ENCODE measurements at places on chromosomes 3 and 15.

GRCh38 chr3:143447491-143447890, 327.9 kb downstream of the CHST2 start:
- DNase-seq, result no peak

DNA sequence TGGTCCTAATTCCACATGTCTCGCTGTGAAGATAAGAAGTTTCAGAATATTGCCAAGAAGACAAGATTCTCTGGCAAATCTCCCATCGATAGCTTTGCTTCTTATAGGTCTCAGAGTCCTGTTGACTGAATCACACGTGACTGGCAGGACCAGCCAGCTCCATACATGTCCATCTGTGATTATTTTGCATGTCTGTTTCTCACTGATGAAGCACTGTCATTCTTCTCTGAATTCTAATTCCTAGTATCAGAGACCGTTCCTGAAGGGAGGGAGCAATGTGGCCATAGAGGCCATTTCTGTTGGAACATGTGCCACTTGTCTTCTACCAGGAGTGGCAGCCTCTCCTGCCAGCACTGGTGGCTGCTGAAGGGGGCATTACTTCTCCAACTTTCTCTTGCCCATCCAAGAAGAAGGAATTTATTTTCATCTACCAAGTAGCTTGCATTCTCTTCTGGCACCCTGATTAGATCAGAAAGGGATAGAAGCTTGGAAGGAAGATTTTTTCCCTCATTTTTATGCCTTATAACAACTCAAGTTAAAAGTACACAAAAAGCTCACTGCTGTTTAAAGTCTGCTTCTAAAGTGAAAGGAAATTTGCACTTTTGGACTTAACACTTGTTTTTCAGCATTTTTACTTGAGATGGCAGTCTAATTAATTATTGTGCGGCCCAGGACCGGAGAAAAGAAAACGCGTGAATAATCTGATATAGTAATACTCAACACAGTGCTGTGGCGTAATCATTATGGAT, 115.8 kb downstream of the IQCH start:
- DNase-seq, result no peak

- DNase-seq, result no peak
Measured at GRCh38 chr3:151305060-151305774, 11.4 kb downstream of the GPR87 start.

DNA sequence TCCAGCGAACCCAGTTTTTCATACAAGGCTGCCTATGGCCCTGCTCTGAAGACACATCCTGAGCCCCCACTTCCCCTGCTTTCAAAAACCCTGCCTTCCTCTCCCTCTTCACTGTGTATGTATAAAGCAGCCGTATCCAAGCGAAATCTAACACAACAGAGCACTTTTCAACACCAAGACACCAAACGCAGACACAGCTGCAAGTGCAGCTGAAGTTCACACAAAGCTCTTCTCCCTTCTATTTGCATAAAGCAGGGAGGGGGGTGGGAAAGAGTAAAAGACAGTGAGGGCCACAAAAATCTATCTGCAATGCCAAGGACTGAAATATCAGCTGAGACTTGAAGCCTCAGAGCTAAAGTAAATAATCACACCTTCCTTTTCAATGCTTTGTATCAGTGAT, 35.1 kb upstream of the CSPG5 start:
- DNase-seq, result no peak

DNA sequence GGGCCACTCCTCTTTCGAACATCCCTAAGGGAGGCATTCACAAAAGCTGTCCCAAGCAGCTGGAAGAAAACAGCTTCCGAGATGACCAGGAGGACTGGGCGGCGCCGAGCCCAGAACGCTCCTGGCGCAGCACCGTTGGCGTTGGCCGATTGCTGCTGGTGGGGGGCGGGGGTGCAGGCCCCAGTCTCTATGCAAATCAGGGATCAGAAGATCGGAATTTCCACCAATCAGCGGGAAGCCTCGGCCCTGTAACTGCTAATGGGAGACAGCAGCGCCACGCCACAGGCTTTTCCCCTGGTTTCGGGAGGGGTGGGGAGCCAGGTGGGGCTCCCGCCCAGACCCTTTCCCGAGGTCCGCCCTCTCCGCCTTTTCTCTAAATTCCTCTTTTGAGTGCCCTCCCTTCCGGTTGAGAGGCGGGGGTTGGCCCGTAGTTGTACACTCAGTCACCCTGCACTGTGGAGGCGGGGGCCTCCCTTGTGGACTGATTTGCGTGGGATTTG, 27.0 kb downstream of the HMCES start:
- DNase-seq, result peak; percentile 42

- no peak for DNase-seq
Measured at GRCh38 chr3:180250172-180250571, 213.4 kb upstream of the PEX5L start.

GRCh38 chr3:138688871-138689299, 80.3 kb downstream of the FAIM start:
- peak; percentile 32 for DNase-seq

DNA sequence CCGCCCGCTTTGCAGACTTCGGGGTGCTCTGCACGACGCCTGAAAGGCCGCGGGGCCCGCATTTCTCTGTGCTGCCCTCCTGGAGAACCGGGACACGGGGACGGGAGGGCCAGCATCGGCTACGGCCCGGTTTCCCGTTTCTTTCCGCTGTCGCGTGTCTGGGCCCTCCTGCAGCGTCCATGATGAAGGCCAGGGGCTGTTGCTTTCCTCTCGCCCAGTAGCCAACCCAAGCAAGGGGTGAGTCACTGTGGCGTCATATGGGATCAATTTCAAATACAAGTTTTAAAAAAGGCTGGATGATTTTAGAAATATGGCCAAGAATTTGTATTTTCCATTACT, 435 bp downstream of the SLC35G2 start:
- no peak for DNase-seq

DNA sequence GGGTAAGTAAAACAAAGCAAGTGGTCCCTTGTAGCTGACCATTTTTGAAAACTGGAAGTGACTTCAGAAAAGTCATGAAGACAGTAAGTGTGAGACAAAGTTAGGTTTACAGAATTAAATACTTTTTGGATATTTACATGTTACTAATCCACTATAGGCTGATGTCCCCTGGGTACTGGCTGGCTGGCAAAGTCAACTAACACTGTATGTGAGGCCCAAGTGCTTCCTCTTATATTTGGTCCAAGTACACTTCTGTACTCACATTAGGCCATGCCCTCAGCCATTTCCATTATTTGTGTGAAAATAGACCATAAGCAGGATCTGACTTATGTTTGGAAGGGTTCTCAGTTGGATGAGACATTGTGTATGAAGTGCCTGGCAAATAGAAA, 5.5 kb upstream of the LEKR1 start:
- DNase-seq, result peak; percentile 38

DNA sequence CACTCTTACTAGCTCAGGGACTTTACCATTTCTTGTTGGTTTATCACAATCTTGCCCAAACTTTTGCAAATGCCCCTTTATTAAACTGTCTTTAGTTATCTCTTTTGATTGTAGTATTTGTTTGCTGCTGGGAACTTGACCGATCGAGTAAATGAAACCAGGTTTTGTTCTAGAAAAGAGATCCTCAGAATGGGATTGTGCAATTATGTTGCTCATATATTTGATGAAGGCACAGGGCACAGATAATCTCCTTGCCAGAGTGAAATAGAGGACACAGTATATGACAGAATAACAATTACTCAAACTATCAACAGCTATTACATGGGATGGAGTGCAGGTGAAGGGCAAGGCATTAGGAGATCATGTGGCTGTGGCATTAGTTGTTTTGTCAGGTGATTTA, 216.6 kb upstream of the RASGRP1 start:
- DNase-seq, result no peak

DNA sequence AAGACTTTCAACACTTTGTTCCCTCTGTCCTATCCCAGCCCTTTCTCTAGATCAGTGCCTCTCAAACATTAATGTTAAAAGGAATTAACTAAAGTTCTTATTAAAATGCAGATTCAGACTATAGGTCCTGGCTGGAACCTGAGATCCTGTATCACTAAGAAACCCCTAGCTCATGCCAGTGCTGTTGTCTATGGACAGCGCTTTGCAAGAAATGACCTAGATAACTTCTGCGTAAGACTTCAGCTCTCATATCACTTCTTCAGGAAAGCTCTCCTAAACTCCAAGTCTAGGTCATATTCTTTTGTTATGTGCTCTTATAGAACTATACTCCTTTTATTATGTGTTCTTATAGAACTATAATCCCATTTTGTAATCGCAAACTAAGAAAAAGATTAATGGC, 67.8 kb upstream of the CDIN1 start:
- no peak for DNase-seq

- no peak for DNase-seq
Measured at GRCh38 chr3:147141516-147142288, 264.6 kb downstream of the ZIC4 start.

GRCh38 chr15:74053941-74054529, 28.3 kb downstream of the GOLGA6A start:
- DNase-seq, result peak; percentile 60

DNA sequence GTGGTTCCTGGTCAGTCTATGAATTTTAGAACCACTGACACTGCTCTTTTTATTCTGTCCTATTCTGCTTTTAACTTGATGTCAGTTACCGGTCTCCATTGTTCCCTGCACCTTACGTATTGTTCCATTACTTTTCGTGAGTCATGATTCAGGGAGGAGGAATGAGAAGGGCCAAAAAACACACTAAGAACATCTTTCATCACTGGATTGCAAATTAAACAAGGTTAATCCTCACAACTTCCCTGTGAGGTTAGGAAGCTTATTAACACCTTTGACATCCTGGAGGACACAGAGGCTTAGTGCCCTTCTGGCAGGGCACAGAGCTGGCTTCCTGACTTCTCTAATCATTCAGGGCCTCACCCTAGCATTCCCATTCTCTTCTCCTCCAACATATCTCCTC, 227.6 kb upstream of the SATB1 start:
- DNase-seq, result no peak

DNA sequence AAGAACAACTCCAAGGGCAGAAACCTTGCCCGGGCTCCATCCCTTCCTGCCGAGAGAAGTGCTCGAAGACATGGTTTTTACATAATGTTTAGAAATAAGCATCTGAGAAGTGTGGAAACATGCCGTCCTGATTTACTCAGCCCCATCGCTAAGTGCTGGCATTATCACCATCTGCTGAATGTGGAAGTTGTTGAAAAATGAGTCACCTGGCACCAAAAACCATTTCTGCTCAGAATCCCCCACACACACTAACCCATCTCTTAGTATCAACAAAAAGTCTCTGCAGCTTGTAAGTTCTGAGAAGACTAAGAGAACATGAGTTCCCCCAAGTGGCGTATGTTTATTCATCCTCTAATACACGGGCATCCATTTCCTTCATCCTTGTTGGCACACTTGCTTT, 51.0 kb upstream of the ARL8B start:
- no peak for DNase-seq

DNA sequence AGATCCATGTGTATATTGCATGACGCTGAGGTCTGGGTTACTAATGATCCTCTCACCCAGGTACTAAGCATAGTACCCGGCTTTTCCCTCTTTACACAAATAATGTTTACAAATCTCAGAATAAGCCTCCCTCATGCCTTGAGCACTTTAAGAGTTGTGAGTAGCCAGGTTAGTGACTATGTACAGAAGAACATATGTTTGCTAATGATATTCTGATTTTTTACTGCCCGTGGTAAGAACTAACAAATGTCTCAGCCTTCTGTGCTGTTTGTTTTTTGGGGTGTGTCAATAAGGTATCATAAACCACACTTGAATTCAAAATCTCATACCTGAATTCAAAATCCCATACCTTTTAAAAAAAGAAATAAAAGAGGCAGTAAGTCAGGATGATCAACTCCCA, 59.5 kb downstream of the ABCC5 start:
- no peak for DNase-seq

GRCh38 chr3:133850034-133850433, 44.4 kb downstream of the SRPRB start:
- DNase-seq, result peak; percentile 51

GRCh38 chr3:13662238-13662847, 113.4 kb downstream of the FBLN2 start:
- no peak for DNase-seq

- DNase-seq, result no peak
Measured at GRCh38 chr3:182906036-182906435, 74.3 kb downstream of the DCUN1D1 start.

- no peak for DNase-seq
Measured at GRCh38 chr3:72044231-72044855, 259.4 kb upstream of the PROK2 start.

DNA sequence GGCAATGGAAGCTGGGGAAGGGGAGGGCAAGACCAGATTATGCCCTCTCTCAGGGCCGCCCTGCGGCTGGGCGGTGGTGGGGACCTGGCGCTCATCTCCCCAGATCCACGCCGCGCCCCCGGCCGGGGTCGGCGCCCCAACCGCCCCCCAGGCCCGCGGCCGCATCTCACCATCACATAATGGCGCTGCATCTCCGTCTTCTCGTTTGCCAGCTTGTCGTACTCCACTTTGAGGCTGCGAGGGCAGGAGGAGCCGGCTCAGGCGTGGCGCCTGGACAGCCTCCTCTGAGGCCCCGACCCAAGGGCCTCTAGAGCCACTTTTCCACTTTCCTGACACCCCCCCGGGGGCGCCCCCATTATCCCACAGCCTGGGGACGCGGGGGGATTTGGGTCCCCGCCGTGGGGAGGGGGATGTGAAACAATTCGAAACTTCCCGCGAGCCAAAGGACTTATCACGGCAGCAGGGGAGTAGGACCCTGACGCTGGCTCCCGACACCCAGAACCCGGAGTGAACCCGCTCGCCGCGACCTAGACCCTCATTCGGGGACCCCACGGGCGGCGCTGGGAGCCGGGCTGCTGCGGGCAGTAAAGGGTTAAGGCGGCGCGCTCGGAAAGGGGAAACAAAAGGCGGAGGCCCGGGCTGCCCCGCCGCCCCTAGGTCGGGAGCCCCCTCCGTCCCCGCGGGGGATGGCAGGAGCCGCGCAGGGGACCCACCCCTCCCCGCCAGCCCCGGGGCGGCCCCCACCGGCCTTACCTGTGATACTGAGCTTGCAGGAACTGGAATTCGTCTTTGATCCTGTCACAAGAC, 2.1 kb downstream of the TLE3 start:
- peak; percentile 58 for DNase-seq

DNA sequence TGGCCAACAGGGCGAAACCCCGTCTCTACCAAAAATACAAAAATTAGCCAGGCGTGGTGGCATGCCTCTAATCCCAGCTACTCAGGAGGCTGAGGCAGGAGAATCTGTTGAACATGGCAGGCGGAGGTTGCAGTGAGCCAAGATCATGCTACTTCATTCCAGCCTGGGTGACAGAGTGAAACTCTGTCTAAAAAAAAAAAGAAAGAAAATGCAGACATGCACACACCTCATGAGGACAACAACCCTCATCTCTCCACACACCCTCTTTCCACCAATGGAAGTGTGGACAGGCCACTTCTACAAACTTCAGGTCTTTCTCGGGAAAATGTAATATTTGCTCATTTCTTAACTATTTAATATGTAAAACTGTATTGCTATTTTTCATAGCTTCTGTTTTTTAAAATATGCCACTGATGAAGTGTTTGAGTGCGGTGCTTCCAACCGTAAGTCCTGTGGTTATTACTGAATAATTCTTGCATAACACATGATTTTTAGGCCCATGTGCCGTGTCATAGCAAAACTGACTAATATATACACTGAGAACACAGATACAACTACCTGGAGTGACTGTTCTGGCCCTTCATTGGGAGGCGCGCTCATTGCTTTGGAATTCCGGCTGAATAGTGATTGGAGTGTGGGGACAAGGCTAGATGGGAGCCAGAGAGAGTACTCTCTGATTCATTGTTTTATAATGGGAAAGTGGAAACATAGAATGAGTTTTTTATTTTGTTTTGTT, 23.1 kb downstream of the LRRC31 start:
- peak; percentile 80 for DNase-seq

- DNase-seq, result no peak
Measured at GRCh38 chr15:62462268-62462667, 297.2 kb upstream of the C2CD4B start.

GRCh38 chr3:111351334-111351733, 190.7 kb upstream of the CD96 start:
- DNase-seq, result no peak

Measured in GM12865 (cell line).